Mucosa of descending colon (tissue), 3 donors: ENCODE measurements at places on chromosomes 12 and 14.

GRCh38 chr14:50260072-50260471 lies 28.7 kb upstream of the SOS2 start:
- DNase-seq = no peak

DNA sequence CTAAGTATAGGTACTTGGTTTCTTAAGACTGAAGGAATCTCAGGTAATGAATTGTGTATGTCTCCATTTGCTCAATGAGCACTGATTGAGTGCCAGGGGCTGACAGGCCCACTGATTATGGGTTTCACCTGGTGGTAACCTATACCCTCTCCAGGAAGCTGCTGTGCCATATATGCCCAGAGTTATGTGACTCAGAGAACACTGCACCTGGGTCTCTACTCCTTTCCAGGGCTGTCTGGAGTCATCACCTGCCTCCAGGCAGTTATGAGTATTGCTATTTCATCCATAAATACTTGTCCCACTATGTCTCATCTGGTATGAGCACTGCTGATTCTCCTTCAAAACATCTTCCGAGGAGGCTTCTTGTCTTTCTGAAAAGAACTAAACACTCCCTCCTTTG lies 692.9 kb downstream of the BCL11B start:
- no peak for DNase-seq

- no peak for DNase-seq
Measured at GRCh38 chr12:20434996-20435395, 66.7 kb downstream of the PDE3A start.

DNA sequence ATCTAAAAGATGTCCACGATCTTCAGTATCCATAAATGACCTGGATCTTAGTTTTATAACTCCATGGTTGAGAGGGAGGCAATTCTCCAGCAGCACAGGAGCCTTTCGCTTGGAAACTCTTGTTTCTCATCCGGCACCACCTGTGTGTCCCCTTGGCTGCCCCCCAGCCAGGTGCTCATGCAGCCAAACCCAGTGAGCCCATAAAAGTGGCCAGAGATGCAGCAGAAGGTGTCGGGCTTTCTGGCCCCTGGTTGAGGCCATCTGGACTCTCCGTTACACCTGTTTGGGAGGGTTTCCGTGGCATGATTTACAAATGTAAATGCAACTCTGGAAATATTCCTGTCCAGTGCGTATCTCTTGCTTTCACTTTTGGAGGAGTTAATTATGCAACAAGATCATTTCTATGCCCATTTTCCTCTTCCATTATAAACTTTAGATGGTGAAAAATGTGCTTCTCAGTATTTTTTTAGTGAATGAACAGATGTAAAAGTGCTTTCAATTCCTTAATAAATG lies 291.1 kb downstream of the DIO2 start:
- DNase-seq = no peak

GRCh38 chr12:6540181-6540877 lies 6.0 kb downstream of the GAPDH start:
- peak; percentile 97 for DNase-seq

DNA sequence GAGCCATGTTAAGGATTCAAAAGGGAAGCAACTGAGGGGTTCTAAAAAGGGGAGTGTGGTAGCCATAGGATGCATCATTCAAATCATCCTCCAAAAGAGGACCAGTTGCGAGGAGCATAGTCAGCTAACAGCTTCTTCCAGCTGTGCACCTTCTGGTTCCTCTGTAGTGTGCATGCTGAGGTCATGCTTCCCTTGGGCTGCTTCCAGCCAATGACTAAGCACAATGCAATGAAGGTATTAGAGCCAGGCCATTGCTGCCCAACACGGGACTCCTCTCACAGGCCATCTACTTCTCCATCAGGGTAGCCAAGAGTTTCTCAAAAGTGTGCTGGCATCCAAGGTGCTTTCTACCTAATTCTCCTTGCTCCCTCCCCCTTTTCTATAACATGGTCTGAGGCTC lies 69.2 kb upstream of the ARID2 start:
- no peak for DNase-seq

GRCh38 chr14:101064121-101064661 lies 160.7 kb upstream of the RTL1 start:
- DNase-seq = no peak

GRCh38 chr12:46222636-46223035 lies 46.2 kb downstream of the SLC38A1 start:
- no peak for DNase-seq

GRCh38 chr14:78902010-78902623 lies 731.9 kb downstream of the NRXN3 start:
- peak; percentile 26 for DNase-seq

GRCh38 chr12:94267921-94268471 lies 119.6 kb downstream of the PLXNC1 start:
- DNase-seq = no peak

GRCh38 chr12:66103016-66103913 lies 27.3 kb downstream of the LLPH start:
- no peak for DNase-seq

GRCh38 chr12:122230798-122231197 lies 4.9 kb upstream of the DIABLO start:
- no peak for DNase-seq

- peak; percentile 99 for DNase-seq
Measured at GRCh38 chr14:54509546-54510501, at the start of gene CGRRF1. Gene CGRRF1 (plus strand): TSS chr14:54509906. CDS start chr14:54509960, 54 bp downstream.

- DNase-seq = peak; percentile 56
Measured at GRCh38 chr12:6532051-6532926, 2.0 kb upstream of the GAPDH start.

DNA sequence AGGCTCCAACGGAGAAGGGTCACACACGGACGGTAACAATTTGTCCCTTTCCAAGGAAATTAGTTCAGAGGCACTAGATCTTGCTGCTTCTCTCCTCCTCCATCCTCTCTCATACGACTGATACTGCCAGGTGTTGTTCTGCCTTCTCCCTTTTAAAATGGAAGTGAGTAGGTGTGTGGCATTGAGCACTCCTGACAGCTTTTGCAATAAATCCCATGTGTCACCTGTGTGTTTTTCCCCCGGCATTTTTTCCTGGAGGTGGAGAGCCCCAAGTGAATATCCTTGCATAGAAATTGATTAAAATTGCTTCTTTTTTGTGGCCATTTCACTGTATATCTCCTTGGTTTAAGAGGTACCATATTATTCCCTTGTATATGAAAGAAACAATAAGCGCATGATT lies 26.2 kb upstream of the AKAP5 start:
- no peak for DNase-seq

DNA sequence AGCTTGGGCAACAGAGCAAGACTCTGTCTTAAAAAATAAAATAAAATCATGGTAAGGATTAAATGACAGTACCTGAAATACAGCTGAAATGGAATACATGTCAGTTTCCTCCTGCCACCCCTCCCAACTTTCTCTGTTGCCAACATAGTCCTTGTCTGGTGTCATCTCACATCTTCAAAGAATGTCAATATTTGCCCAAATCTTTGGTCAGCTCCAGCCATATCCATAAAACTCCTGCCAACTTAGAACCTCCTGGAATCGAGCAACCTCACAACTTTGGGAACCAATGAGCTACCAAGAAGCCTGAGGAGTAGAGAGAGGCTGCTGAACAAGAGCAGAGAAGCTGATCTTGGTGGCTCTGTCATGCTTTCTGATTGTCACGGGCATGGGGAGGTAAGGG lies 10.8 kb upstream of the LRRC10 start:
- DNase-seq = no peak

- peak; percentile 3 for DNase-seq
Measured at GRCh38 chr14:100864206-100864605, 38.3 kb downstream of the MEG3 start.

- no peak for DNase-seq
Measured at GRCh38 chr14:90791486-90791885, 24.7 kb downstream of the TTC7B start.

DNA sequence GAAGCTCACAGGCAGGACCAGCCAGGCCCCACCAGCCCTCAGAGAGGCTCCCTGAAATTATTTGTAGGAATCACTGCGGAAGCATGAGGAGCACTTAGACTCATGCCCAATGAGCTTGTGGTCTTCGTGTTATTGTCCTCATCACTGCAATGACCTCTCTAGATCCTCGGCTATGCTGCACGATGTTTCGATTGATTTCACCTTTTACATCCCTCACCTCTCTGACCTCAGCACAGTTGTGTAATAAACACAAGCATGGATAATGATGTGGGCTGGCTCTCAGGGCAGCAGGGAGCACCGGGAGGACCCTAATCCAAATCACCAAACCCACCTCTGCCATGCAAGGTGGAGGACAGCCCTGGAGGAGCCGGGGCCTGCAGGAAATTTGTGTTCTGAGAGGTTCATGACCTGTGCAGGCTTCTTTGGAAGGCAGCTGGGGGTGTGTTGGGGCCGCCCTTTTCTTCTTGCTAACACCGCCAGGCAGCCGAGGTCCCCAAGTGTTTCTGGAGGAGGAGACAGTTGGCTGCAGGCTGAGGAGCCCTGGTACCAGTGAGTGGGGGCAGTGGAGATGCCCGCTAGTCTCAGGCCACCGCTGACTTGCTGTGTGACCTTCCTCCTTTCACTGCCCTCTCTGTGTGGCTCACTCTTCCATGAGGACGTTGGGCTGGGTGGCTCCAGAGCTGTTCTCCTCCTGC lies 29.5 kb upstream of the EML1 start:
- no peak for DNase-seq

- no peak for DNase-seq
Measured at GRCh38 chr14:73788317-73788598, 63.4 kb upstream of the PTGR2 start.

DNA sequence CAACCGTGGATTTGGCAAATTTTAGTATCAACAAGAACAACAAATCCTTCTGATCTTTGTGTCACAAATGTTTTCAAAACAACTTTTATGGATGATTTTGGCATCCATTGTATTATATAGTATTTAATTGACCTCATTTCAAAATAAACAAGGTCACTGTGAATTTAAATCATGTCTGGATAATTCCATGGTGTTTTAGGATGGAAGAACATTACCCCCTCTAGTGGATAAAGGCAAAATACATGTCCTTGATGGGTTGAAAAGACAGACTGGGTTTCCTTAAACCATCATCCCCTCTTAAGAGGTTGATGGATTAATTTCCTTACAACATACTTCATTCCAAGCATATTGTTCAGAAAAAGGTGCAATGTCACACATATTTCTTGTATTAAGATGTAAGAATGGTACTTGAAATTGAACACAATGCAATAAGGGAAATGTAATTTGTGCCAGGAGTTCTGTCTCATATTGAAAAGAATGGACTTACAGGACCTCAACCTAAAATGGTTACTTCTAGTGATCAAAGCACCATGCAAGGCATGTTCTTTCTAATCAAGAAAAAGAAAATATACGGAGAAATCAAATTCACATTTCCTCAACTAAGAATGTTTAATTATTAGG lies 352.0 kb downstream of the BCAT1 start:
- no peak for DNase-seq

GRCh38 chr12:45577844-45578399 lies 151.6 kb upstream of the ARID2 start:
- DNase-seq = no peak

DNA sequence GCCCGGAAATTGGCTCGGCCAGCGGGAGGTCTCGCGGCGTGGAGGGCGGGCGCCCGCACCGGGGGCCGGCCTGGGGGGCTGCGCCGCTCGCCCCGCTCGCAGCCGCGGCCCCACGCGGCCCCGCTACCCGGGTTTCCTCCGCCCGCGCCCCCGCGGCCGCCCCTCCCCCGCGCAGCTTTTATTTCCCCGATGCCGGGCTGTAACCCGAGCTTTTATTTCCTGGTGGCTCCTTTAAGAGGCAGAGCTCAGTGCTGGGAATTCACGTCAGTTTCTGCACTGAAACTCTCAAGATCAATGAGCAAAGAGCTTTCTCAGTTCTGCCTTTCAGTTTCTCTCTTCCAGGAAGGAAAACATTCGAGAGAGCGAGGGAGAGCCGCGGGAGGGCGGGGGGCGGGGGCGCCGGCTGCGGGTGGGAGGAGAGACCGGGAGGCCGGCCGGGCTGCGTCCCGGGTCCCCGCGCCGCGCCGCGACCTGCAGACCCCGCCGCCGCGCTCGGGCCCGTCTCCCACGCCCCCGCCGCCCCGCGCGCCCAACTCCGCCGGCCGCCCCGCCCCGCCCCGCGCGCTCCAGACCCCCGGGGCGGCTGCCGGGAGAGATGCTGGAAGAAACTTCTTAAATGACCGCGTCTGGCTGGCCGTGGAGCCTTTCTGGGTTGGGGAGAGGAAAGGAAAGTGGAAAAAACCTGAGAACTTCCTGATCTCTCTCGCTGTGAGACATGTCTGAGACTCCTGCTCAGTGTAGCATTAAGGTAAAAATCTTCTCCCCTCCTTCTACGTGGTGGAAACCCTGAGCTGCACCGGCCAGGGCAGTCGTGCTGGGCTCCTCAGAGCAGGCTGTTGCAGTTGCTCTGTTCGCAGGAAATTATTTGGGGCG lies at the start of gene ETV6:
Gene ETV6, plus strand, starts transcription at position 262 of the 873 bp plus-strand sequence. Its CDS starts 454 bp downstream, at position 716.
- DNase-seq = peak; percentile 77

GRCh38 chr12:85874031-85874461 lies at the start of gene NTS:
Gene NTS (plus strand): TSS chr12:85874295. CDS start chr12:85874404, 109 bp downstream.
- no peak for DNase-seq

DNA sequence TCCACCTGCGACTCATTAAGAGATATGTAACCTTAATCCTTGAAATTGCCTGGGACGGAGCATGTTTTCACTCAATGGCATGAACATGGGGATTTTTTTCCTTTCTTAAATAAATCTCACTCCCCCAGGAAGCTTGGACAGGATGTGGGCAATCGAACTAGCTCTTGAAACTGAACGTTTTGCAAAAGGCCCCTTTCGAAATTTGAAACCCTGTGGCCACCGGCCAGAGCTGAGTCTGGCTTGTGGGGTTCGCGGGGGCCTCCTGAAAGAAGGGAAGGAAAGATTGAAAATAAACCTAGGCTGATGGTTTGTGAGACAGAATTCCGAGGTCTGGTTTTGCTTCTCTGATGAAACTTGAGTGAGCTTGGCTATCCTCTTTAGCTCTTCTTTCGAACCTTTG lies 101.4 kb upstream of the RTL1 start:
- no peak for DNase-seq

- DNase-seq = peak; percentile 89
Measured at GRCh38 chr14:73758392-73759182, 44.4 kb upstream of the PNMA1 start.

GRCh38 chr12:46920499-46920898 lies 94.7 kb upstream of the SLC38A4 start:
- DNase-seq = no peak

DNA sequence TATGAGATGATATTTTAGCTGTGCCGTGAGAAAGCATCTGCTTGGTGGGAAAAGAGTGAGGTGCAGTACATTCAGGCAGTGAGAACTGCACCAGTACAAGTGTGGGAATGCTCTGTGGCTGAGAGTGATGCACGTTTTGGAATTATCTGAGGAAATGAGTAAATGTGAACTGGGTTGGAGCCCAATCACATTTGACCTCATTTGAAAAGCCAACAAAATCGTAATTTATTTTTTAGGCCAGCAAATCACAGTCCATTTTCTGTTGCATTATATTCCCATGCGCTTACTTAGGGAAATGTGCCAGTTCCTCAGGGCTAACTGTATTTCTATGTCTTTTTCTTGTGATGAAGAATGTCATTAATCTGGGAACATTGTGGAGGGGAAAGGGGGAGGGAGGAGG lies 77.3 kb downstream of the SNAPC1 start:
- no peak for DNase-seq

DNA sequence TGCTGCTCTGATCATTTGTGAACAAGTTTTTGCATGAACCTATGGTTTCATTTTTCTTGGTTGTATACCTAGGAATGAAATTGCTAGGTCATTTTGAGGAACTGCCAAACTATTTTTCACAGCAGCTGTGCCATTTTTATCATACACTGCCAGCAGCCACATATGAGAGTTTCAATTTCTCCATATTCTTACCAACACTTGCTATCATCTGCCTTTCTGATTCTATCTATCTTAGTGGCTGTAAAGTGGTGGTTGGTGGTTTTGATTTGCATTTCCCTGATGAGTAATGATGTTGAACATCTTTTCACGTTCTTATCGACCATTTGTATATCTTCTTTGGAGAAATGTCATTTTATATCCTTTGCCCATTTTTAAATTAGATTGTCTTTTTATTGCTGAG lies 146.1 kb downstream of the C12orf75 start:
- no peak for DNase-seq
